ENCODE measurements at places on chromosomes 7 and 10.

- DNase-seq: peak; percentile 37
These were observed 144.0 kb upstream of the RET start for GRCh38 chr10:42932735-42933447.

GRCh38 chr10:6115411-6115810, 26.6 kb downstream of the RBM17 start:
- no peak for DNase-seq

- DNase-seq: no peak
These were observed 19.7 kb downstream of the ADGRA1 start for GRCh38 chr10:133107442-133107841.

DNA sequence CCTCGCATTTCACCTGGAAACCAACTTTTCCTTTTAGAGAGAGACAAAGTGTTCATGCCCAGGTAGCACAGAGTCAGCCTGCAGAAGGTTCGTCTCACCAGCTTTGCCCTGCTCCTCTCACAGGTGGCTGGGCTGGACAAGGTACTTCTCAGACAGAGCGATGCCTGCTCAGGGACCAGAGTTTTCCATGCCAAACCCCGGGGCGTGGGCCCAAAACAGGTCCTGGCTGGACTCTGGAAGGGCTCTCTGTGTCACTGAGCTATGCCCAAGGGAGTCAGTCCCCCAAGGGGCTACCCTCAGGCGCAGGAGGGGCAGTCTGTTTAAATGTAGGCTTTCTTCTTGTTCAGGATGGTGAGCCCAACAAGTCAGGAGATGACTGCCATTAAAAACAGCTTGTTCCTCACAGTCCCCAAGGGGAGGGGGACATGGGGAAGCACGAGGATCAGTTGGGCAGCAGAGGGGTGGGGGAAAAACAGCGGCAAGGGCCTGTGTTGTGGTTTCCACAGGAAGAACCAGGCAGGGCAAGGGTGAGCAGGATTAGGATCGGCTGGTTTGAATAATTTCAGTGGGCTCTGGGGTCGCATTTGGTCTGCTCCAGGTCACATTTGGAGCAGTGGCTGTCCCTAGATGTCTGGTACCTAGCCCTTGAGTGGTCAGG, 55.5 kb upstream of the FIGNL1 start:
- no peak for DNase-seq

DNA sequence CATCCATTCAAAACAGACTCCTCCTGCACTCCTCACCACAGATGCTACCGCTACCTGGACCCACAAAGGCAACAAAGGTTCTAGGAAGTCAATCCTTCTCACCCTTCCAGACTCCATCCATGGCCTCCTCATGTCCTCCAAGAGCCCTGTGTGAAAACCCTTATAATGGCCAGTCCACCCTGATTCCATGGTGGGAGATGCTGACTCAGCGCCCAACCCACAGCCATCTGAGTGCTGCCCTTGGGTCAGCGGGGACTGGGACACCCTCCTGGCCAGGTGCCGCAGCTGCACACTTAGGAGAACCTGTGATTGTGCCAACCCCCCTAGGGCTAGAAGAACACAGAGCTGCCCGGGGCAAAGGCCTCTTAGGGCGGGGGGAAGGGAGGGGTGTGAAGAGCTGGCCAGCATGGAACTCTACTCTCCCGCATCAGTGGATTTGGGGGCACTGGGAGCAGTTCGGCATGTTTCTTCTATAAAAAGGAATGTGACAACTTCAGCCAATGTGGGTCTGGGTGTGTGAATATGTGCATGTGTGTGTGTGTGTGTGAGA, 25.4 kb downstream of the TMEM273 start:
- DNase-seq: no peak

DNA sequence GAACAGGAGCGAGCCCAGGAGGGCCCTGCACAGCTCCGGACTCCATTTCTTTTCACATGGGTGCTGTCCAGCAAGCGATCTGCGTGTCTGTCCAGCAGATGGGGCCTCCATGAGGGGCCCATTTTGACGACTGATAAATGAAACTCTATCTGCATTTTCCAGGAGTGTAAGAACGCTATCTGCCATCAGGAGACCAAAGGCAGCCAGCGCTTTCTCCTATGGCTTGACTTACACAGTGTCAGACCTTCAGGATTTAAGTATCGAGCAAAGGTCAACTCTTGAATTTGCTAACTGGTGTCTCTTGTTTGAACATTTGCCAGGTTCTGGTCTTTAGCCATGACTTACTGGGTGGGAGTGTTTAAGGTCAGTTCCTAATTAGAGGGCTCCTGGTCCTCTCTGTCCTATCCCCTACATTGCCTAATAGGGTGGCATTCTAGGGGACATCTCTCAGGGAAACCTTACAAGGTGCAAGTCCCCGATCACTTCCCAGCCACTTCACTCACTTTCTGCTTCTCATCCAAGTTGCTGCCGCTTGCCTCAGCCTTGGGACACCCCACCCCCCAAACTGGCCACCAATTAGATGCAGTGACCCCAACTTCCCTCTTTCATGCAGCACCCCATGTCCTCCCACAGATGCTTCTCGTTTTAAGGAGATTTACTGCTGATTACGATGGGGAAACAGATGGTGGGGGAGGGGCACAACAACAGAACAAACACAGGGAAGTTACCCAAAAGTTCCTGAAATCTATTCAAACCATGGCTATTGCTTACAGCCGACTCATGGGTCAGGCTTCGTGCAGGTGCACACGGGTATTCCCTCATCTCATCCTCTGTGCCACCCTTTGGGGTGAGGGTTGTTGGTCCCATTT, 20.0 kb downstream of the VSIR start:
- DNase-seq: no peak

- peak; percentile 27 for DNase-seq
These were observed 2.1 kb downstream of the SNX10 start for GRCh38 chr7:26293569-26294308.

- DNase-seq: no peak
These were observed 46.7 kb downstream of the CAMK1D start for GRCh38 chr10:12396093-12396492.

GRCh38 chr7:85292908-85293576, 106.2 kb upstream of the SEMA3D start:
- DNase-seq: no peak

DNA sequence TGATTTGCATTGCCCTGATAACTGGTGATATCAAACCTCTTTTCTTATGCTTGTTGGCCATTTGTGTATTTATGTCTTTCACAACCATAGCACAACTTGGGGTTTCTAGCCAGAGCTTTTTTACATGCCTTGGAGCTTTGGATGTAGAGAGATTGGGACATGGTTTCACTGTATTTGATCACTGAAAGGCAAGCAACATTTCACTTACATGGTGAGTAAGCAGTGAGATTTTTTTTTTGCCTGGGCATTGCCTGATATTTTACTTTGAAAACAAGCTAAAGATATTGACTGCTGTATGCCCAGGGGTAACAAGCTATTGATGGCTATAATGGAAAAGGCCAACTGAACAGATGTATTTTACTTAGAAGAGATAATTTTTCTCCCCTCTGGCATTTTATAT, 259.0 kb downstream of the PHTF2 start:
- no peak for DNase-seq

- DNase-seq: no peak
These were observed 230.9 kb downstream of the AGMO start for GRCh38 chr7:15330943-15331342.

DNA sequence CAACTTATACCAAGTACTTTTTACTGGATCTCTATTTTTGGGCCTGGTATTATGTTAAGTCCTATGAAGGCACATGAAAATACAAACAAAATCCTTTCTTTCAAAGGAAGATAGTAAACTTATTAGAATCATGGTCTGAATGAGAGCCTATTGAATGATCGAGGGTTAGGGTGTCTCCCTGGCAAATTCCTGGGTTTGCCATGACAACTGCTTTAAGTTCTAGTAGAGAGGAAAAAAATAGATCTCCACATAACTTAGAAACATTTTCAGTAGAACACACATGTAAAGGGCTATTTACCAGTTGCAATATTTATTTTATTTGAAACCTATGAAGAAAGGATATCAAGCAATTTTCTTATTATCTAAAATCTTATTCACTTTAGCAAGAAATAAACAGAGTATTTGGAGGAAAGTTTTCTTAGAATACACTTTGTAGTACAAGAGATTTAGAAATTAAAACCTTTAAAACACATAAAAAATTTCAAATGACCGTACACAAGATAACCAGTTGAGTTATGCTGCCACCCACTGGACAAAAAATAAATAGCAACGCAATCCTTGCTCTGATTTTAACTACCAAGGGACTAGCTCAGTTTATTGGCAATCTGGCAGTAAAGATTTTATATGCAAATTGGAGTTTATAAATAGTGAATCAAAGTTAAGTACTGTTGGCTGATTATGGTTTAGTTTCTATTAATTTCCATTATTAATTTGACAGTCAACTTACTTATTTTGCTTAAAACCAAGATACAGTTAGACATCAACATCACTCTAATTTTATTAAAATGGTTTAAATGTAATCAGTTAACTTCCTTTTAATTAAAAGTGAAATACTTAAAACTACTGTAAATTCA, 33.9 kb downstream of the CACUL1 start:
- DNase-seq: peak; percentile 62

DNA sequence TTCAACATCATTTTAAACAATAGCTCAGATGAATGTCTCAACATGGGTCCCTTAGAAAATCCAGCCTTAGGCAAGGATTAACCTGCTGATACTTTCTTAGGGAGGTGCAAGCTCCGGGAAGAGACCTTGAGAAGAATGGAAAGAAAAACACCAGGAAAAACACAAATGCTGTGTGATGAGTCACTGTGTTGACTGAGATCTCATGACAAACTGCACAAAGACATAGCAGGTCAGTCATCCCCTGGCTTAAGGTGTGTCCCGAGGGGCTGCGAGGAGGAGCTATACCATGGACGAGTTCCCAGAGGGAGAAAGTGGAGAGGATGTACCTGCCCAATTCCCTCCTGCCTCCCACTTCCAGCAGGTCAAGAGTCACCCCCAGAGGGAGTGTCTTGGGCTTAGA, 98.0 kb downstream of the TEX36 start:
- no peak for DNase-seq

- DNase-seq: no peak
These were observed 31.6 kb downstream of the NKX2-3 start for GRCh38 chr10:99564361-99564760.

DNA sequence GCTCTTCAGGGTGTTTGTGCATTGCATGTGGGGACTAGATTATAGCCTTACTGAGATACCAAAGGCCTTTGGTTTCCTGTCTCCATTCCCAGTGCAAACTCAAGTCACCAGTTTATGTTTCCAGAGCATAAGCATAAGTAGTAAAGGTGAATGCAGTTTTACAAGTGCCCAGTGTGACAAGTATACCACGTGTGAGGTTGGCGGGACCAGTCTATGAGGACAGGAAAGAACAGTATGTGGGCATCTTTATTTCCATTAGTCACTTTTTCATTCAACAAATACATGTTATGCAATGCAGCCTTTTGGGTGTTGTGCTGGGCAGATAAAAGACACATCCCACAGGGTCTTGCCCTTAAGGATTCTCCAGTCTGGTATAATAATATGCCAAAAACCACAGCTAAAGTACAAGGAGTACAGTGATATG, 146.5 kb downstream of the ARID5B start:
- no peak for DNase-seq

DNA sequence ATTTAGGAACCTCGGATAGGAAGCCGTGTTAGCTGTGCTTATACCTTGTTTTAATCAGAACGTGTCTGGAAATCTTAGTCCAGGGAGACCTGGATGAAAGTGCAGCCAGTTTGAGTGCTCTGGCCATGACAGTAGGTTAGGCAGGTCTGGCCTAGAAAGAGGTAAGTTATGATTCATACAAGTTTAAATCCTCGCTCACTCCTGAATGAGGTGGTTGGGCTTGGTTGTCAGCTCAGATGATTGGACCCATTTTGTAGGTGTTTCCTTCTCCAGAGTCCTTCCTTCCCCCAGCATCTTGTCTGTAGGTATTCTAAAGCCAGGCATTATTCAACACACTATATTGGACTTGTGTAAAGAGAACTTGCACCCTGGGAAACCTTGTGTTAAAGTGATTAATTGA, 561.9 kb upstream of the GALNT17 start:
- DNase-seq: no peak

- no peak for DNase-seq
These were observed 45.0 kb upstream of the NMT2 start for GRCh38 chr10:15213461-15213861.

- DNase-seq: no peak
These were observed 252.3 kb upstream of the MKLN1 start for GRCh38 chr7:131075406-131075805.

DNA sequence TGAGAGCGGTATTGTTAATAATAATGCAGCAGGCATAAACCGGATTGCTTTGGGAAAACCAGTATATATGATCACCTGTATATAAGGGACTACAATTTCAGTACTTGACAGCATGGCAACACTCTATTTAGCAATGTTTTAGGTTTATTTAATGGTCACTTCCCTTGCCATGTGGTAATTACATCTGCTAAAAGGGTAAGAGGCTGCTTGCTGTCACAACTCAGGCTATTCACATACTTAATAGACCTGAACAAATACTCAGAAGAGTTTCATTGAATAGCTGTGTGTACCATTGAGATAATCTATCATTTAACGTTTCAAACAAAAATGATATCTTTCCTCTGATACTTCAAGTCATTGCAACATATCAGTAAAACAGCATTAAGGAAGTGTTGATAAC, 90.1 kb downstream of the PCDH15 start:
- no peak for DNase-seq

DNA sequence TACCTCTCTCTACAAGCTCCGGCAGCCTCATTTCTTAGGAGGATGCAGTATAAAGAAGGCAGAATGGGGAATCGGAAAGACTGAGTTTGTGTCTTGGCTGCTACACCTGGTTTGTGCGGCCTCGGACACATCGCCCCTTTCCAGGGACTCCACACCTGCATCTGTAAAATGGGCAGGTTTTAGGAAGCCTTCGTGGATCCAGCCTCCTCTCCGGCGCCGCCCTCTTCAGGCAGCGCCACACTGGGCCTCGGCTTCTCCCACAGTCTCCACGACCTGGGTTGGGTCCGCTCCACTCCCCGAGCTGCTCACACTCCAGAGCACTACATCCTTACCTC, 341 bp downstream of the GOT1 start:
- no peak for DNase-seq

DNA sequence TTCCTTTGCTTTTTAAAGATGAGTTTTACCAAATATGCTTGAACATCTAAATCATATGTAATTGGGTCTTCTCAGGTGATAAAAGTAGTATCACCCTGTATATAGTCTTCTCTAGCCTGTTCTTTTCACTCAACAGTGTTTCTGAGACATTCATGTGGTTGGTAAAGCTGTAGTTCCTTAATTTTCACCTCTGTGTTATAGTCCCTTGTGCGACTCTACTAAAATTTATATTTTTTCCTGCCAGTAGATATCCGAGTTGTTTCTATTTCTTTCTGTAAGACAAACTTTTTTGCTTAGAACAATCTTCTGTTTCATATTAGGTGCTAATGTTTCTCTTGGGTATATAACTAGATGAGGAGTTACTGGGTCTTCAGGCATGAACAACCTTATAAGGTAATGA, 35.6 kb downstream of the SYPL1 start:
- DNase-seq: no peak

- DNase-seq: no peak
These were observed 252.8 kb upstream of the GPR26 start for GRCh38 chr10:123413353-123413752.

All from stimulated activated CD8-positive, alpha-beta memory T cell treated with anti-CD3 and anti-CD28 coated beads, Interleukin-4, amount 100 ng/mL, for 4 hours (primary cell).